ENCODE measurements at places on chromosomes 5 and 9. TPM values are rescaled to one million over a fixed set of nuclear protein-coding genes. Genes with fewer than 3 reads are reported as not detected.

Gene SLC34A1
- total RNA-seq: not detected

Gene SLCO4C1
- under 0.01 TPM for total RNA-seq

Gene CARTPT
- total RNA-seq: not detected

Gene MAST4
- 15.9 TPM for total RNA-seq

Gene MEIKIN
- total RNA-seq: not detected

Gene ACOT12
- not detected for total RNA-seq

Gene SH2D3C
- 2.6 TPM for total RNA-seq

Gene TSSK1B
- total RNA-seq: 0.97 TPM

Data from cardiac atrium fibroblast (primary cell).